ENCODE measurements at places on chromosomes 16 and 17.

GRCh38 chr17:53039981-53040380 is 782.7 kb upstream of the KIF2B start:
- no peak for DNase-seq

DNA sequence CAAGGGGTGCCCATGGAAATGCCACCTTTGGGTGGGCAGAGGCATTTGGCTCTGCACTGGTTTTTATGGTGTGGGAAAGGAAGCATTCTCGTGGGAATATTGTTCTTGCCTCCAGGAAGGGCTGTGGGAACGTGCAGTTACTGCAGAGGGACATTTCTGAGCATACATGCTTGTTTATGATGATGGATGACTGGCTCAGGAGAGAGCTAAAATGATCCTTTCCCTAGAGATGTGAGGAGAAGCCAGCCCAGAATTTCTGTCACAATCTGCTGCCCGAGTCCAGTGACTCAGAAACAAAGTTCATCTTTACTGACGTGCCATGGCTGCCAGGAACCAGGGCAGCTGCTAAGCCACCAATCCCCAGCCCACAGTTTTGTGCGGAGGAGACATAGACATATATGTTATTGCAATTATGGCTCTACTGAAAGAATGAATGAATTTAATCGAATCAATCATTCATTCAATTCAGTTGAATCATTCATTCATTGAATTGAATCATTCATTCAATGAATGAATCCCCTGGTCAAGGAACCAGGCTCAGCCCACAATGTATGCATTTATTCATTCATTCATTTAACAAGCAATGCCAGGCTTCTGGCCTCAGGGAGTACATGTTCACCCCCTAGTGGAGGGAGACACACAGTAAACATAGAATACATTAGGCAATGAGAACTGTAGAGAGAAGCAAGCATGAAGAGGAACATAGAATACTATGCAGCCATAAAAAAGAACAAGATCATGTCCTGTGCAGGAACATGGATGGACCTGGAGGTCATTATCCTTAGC is 414.4 kb upstream of the HSBP1 start:
- DNase-seq: no peak

- no peak for DNase-seq
Observed at GRCh38 chr17:50110591-50111349, 15.6 kb downstream of the PDK2 start.

DNA sequence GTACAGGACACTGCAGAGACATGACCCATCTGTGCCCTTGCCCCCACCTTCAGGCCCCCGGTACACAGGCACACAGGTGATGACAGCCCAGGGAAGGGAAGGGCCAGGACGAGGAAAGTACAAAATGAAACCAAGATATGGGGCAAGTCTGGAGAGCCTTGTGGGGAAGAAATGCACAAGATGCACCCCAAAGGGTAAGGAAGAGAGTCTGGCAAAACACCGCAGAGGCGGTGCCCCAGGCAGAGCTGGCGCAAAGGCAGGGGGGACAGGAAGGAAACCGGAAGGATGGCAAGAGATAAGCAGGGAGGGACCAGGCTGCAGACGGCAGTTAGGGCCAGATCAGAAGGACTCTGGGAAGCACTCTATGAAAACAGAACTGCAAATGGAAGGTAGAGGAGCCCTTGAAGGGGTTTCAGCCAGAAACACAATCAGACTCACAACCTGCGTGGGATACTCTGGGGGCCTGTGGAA is 81.4 kb downstream of the SLC39A11 start:
- no peak for DNase-seq

- no peak for DNase-seq
Observed at GRCh38 chr17:1110862-1111598, 68.8 kb downstream of the ABR start.

DNA sequence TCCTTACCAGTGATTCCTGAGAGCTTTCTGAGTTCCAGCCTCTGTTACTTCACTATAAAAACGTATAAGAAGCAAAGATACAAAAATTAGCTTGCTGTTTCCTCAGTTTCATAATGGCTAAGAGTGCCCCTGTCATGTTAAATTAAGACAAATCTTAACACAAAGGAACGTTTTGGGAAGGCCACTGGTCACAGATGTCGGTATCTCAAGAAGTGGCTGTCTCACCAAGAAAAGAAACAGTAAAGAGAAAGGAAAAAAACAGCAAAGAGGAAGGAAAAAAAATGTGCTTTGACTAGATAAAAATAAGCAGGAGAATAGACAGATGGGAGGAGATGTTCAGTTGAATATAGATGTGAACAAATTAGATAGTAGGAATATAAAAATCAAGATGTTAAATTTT is 94.8 kb upstream of the AKTIP start:
- DNase-seq: no peak

- DNase-seq: no peak
Observed at GRCh38 chr17:44540246-44541084, 16.8 kb upstream of the FZD2 start.

- DNase-seq: no peak
Observed at GRCh38 chr16:57985204-57986181, 14.6 kb upstream of the CNGB1 start.

- DNase-seq: no peak
Observed at GRCh38 chr16:61763991-61764390, 272.2 kb downstream of the CDH8 start.

DNA sequence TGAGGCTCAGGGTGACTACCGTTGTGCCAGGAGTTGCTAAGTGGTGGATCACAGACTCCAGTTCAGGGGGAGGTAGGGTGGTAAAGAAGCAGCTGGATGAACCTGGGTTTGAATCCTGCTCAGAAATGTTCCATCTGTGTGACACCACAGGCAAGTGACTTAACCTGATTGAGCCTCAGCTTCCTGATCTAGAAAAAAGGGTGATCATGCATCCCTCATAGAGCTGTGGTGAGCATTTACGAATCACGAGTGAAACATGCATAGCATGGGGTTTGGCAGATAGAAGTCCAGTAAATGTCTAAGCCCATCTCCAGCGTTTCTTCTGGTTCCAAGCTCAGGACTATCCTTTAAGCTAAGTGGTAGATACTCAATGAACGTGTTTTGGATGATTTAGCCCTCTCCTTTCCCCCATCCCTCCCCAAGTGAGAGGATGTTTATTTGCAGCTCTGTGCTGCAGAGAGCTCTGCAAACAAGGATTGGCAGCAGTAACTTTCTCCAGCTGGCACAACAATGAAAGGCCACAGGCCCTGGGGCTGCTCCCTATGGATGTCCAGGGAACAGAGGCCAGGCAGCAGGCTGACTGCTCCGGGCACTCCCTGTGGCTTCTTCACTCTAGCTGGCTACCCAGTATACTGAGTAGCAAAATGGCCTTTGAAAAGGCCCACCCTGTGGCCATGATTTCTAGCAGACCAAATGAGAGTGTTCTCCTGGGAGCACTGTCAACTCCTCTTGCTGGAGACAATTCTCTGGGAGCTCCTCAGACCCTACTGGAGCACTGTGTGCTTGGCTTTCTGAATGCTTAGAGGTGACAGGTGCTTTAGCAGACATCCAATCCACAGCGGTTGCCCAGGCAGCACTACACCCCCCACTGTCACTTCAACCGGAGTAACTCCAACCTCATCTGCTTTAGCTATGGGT is 21.3 kb downstream of the CA4 start:
- DNase-seq: no peak
